Naive B cell (primary cell): ENCODE measurements at places on chromosomes 3 and 15.

GRCh38 chr3:147355084-147355752 lies 51.1 kb downstream of the ZIC4 start:
- DNase-seq, result no peak

DNA sequence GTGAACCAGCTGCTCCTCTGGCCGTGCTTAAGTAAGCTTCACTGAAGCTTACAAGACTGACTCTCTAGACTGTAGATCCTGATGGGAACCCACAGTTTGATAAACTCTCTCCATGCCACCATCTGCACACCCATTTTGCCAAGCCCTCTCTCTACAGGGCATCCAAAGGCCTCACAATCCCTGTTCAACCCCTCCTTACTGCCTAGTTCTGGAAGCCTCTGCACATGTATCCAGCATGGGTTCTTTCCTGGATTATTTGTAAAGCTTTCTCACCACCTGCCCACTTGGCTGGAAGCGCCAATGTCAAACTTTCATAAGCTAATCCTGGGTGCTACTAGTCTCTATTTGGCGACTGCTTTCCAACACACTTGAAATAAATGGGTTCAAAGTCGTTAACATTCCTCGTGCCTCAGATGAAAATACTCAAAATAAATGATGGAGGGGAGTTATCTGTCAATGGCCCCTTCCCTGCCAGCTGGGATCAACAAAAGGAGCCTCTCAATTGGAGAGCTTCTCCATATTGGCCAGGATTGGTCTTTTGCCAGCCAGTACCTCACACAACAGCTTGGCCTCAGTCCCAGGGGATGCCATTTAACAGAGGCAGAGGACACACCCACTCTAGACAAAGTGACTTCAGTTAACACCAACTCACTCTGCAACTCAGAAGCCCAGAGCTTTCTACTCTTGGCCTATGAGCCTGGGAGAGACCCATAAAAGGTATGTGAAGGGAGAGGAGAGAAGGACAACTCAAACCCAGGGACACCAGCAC lies 48.1 kb downstream of the SH3BP5 start:
- DNase-seq, result no peak

GRCh38 chr3:67145738-67146137 lies 147.6 kb downstream of the KBTBD8 start:
- no peak for DNase-seq

GRCh38 chr15:52343831-52344230 lies 48.2 kb upstream of the MYO5C start:
- no peak for DNase-seq

DNA sequence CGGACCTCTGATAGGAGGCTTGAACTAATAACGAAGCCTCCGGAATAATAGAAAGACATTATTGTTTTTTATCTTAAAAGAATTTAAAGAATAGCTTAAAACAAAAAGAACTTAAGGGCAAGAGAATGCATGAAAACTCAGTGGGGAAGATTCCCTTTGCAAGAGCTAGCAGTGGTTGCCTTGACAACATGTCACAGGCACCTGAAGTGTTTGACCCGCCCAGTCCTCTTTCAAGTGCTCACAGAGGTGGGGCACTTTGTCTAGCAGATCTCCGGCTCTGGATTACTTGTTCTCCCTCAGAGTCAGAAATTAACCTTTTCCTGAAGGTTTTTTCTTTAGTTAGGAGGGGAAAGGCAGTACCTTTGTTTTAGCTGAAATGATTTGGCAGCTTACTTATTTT lies 37.8 kb downstream of the LARS2 start:
- no peak for DNase-seq

GRCh38 chr3:21790466-21790865 lies 39.5 kb upstream of the ZNF385D start:
- DNase-seq, result no peak

DNA sequence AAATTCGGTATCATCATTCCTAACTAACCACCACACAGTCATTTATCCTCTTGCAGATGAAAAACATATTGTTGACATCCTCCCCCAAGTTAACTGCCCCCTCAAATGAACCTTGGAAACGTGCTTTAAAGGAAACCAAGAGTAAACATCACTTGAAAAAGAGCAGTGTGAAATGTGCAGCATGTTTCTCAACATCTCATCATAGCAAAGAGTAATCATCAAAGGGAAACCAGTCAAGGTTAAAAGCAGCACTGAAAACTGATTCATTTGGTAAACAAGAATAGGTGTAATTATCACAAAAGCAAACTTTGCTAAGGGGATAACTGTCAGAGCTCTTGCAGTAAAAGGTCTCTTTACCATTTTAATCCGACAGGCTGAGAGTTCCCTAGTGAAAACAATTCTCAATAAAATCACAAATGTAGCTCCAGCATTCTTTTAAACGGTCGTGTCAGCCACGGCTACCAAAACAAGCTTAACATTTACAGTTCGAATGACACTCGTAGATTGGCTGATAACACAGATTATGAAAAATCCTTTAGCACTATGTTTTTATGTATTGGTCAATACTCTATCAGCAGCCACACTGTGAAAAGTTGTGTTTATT lies 461.0 kb downstream of the GBE1 start:
- no peak for DNase-seq

GRCh38 chr3:163971861-163972260 lies 1106.4 kb downstream of the SI start:
- DNase-seq, result no peak

DNA sequence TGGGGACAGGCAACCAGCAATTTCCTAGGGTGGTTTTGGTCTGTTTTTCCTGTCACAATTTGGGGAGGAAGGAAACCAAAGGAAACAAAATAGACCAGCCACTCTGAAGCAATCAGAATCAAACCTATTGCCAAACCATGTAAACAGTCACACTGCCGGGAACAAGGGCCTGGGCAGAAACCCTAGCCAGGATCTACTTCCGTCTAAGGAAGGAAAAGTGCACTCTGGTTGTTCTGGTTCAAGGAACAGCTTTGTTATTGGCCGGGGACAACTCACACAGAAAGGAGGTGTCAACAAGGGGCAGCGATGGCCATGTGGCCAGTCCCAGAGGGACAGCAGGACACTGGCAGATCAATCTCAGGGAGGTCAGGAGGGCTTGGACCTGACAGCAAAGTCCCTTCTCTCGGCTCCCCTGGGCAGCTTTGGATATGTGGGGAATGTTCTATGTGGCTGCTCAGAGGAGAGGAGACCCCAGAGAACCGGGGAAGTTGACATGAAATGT lies 17.5 kb upstream of the RAD18 start:
- DNase-seq, result no peak

GRCh38 chr3:99066863-99067262 lies 165.4 kb upstream of the DCBLD2 start:
- no peak for DNase-seq

DNA sequence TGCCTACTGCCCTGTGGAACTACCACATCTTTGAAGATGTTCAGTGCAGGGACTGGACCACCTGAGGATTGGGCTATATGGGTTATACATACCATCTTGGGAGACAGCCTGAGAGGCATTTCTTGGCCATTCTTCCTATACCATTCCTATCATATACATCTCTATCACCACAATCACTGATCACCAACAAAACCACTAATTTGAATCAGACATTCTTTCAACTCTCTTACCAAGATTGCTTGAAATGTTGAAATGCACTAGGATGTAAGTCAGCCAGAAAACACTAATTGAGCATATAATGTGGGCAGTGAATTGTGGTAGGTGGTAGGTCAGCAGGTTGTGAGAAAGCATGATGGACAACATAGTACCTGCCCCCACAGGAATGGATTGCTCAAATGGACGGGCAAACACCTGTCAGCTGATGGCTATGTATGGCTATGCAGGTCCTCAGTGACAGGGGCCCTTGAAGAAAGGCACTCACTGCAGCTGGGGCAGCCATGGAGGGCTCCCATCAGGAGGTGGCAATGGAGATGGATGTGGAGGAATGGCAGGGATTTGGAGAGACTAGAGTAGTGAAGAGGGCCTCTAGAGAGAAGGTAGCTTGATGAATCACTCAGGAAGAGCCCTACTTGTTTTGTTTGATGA lies 49.1 kb downstream of the AMOTL2 start:
- no peak for DNase-seq

- DNase-seq, result no peak
These were observed 23.7 kb upstream of the HERC1 start for GRCh38 chr15:63857461-63857856.

DNA sequence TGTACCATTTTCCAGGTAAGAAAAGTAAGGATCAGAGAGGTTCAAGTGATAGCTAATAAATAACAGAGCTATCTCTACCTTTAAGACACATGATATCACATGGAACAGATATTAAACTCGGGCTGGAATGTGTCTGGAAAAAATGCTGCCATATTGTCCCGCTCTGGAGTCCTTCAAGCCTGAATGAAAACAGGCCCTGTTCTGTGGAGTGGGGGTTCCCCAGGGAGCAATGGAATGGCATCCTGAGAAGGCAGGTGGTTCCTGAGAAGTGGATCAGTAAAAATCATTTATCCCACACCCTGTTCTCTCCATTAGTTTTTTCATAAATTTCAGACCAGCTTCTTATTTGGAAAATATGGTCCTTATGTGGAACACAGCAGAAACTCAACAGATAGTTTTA lies 57.3 kb upstream of the PRTG start:
- no peak for DNase-seq
